ENCODE measurements at places on chromosomes 5 and 9.

DNA sequence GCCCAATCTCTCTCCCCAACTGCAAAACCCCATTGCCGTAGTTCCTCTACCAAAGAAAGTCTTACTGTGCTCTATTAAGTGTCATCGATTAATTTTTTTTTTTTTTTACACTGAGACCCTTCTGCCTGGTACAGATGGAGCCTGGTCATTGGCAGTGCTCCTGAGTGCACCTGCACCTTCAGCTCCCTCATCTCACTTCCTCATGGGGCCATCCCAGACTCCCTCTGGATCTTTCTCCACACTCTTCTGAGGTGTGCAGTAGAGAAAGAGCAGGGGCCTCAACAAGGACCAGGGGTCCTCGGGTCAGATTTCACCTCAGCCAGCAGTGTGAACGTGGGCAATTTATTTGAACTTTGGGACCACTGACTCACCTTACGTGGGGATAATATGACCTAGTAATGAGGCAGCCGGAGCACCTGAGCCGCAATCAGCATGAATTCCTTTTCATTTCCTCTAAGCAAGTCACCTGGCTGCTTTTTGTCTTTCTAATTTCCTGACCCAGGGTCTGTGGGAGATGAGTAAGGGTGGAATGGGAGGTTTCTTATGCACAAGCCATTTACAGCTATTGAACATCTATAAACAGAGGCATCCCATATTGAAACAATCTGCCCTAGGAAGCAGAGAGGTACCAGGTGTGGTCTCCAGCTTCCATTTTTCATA, 22.3 kb upstream of the GABRP start:
- DNase-seq = no peak

GRCh38 chr9:96871176-96871575, 16.9 kb upstream of the ZNF782 start:
- DNase-seq = no peak

DNA sequence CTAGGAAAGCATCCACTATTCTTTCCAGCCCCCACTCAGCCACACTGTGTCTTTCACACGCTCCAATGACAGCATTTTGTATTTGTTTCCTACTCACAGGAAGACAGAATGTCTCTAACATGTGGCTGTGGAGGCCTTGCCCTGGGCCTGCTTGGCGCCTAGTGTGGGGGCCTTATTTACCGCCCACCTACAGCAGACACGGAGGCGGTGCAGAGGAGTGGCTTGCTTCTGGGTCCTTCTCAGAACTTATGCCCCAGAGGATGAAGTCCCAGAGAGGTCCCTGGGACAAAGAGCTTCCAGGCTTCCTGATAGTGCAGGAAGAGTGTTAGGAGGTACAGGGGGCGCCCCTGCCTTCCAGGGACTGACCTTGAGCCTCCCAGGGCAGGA, 8.5 kb upstream of the MRNIP start:
- DNase-seq = no peak

DNA sequence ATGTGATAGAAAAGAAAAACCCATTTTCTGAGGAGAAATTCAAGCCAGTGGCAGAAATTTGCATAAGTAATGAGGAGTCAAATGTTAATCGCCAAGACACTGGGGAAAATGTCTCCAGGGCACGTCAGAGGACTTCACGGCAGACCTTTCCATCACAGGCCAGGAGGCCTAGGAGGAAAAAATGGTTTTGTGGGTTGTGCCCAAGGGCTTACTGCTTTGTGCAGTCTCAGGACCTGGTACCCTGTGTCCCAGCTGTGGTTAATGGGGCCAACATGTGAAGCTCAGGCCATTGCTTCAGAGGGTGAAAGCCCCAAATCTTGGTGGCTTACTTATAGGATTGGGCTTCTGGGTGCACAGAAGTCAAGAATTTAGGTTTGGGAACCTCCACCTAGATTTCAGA, 54.8 kb upstream of the ADAMTS2 start:
- DNase-seq = no peak

DNA sequence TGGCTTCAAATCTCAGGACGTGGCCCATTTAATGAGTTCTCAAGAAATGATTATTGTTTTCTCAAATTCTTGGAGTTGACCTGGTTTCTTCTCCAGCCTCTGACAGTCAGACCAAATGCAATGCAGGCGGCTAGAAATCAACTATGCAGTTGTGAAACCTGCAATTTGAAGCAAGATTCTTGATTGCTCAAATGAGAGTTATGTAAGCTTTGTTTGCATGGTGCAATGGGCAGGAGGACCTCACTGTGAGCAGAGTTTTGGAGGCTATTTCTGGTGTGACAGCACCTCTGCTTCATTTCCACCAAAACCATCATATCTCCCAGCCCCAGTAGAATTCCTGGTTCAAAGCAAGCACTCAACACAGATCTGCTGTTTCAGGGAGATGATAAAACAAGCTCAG, 500.0 kb upstream of the KLF4 start:
- DNase-seq = no peak

GRCh38 chr9:129989362-129989708, 53.7 kb downstream of the FNBP1 start:
- no peak for DNase-seq
